HT-29 (cell line): ENCODE measurements at places on chromosomes 3 and 15.
A peak's percentile ranks its signal among the peaks of the same experiment; 100 is the strongest.

GRCh38 chr15:43270676-43271306 lies 4.1 kb upstream of the TGM5 start:
- no peak for DNase-seq

- DNase-seq = no peak
Observed at GRCh38 chr3:88542916-88543315, 393.2 kb downstream of the C3orf38 start.

DNA sequence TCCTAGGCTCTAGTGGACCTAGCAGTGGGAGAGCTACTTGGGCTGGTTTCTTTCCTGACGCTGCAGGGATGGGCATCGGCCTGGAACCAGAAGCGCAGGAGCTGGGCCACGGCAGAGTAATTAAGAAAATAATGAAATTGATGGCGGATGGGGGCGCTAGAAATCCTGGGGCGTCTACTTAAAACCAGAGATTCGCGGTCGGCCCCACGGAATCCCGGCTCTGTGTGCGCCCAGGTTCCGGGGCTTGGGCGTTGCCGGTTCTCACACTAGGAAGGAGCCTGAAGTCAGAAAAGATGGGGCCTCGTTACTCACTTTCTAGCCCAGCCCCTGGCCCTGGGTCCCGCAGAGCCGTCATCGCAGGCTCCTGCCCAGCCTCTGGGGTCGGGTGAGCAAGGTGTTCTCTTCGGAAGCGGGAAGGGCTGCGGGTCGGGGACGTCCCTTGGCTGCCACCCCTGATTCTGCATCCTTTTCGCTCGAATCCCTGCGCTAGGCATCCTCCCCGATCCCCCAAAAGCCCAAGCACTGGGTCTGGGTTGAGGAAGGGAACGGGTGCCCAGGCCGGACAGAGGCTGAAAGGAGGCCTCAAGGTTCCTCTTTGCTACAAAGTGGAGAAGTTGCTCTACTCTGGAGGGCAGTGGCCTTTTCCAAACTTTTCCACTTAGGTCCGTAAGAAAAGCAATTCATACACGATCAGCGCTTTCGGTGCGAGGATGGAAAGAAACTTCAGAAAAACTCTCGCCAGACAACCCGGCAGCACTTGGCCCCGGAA lies 6.1 kb downstream of the SOX14 start:
- no peak for DNase-seq

- DNase-seq = no peak
Observed at GRCh38 chr3:48408823-48409281, 21.0 kb downstream of the PLXNB1 start.

- no peak for DNase-seq
Observed at GRCh38 chr15:55552926-55553325, 35.2 kb downstream of the PYGO1 start.

GRCh38 chr15:69469467-69470201 lies 17.0 kb downstream of the RPLP1 start:
- DNase-seq = no peak

GRCh38 chr3:152403632-152404066 lies 134.9 kb downstream of the MBNL1 start:
- DNase-seq = no peak

- DNase-seq = no peak
Observed at GRCh38 chr3:192307631-192308030, 419.7 kb downstream of the FGF12 start.

GRCh38 chr3:8166014-8166413 lies 335.6 kb upstream of the LMCD1 start:
- no peak for DNase-seq

DNA sequence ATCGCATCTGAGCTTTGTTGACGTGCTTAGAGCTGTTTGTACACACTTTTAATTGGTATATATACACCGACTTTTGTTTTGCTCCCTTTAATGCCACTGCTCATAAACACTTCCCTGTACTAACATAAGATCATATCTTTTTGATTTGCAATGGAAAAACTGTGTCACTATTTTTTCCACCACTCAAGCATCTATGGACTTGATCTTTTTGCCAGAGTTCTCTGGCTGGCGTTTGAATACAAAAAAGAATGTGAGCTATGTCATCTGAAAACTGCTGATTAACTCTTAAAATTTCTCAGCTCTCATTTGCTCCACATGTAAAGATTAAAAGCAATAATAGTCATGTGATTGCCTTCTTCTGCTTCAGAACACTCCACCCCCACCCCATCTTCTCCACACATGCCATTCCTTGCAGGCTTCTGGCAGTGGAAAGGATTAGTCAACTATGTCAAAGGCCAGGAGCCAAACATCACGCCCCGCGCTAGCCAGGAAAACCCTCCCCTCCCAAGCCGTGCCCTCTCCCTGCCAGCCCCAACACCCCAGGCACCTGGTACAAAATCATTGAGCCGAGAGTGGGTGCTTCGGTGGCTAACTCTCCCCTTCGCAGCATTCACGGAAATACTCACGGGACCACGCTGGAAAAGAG lies 123.4 kb upstream of the MEF2A start:
- peak; percentile 82 for DNase-seq

DNA sequence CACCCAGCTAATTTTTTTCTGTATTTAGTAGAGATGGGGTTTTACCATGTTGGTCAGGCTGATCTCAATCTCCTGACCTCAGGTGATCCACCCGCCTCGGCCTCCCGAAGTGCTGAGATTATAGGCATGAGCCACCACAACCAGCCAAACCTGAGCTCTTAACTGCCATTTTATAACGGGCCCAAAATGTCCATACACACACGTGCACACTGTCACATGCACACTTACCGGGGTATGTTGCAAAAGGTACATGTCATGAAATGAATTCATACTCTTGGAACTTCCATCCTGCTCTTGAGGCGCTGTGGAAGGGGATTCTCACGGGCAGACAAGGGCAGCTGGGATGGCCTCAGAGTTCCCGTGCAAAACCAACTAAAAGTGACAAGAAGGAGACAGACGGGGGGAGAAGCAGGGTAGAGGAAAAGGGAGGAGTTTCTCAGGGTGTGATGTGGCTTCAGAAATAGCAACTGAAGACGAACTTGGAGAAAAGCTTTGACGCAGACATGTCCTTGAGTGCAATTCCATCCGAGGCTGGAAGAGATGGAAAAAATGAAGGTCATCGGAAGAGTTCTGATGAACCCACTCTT lies 110.9 kb downstream of the BDH1 start:
- DNase-seq = no peak

GRCh38 chr3:48338635-48339034 lies 5.2 kb upstream of the SPINK8 start:
- no peak for DNase-seq

- DNase-seq = peak; percentile 85
Observed at GRCh38 chr3:128497305-128498126, 4.5 kb upstream of the GATA2 start.

DNA sequence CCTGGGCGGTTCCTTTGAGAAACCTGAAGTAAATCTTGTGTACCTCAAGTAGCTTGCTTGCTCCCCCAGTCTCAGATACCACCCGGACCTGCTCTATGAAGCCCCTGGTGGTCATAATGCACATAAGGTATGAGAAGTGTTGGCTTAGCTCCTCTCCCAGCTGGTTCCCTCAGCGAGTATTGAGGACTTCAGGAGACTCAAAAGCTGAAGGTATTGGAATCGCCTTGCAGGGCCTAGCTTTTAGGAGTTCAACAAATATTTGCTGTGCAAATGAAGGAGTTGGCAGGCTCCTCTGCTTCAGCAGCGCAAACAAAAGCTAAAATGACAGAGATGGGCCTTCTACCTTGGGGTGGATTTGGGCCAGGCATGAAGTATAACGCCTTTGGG lies 1.7 kb downstream of the CMTM8 start:
- peak; percentile 42 for DNase-seq

GRCh38 chr15:62993066-62993465 lies 49.5 kb upstream of the TPM1 start:
- no peak for DNase-seq

- DNase-seq = no peak
Observed at GRCh38 chr3:187830181-187830580, 84.9 kb upstream of the BCL6 start.
